ENCODE measurements at places on chromosomes 7 and 10.

DNA sequence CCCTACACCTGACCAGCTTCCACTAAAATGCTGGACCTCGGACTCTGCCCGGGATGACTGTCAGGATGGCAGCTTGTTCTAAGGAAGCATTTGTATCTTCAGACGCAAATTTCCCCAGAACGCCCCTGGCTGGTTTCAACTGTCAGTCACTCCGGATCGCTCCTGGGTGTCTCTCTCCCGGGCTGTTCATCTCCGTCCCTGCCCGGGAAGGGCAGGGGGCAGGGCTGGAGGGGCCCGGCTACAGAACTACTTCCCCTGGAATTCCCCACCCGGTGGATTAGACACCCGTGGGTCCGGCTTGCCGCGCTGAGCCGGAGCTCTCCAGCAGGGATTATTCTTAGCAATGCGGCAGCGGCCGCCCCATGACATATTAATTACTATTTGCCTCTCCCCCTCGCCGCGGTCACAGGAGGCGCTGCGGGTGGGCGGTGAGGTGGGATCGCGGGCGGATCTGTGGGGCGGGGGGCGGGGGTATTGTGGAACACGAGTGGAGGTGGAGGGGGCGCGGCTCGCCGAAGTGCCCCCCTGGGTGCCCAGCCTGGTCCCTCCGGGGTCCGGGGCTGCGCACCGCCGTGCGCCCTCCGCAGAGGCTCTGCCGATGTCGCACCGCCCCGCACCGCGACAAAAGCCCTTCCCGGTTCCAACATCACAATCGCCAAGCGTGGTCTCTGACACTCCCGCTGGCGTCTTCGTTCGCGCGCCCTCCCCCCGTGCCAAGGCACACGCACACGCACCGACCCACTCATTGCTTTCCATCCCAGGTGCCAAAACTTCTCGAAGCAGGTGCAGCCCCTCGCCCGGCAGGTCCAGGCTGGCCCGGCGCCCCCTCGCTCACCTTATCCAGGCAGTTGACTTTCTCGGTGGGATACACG lies 276.1 kb upstream of the NEBL start:
- DNase-seq: peak; percentile 63

DNA sequence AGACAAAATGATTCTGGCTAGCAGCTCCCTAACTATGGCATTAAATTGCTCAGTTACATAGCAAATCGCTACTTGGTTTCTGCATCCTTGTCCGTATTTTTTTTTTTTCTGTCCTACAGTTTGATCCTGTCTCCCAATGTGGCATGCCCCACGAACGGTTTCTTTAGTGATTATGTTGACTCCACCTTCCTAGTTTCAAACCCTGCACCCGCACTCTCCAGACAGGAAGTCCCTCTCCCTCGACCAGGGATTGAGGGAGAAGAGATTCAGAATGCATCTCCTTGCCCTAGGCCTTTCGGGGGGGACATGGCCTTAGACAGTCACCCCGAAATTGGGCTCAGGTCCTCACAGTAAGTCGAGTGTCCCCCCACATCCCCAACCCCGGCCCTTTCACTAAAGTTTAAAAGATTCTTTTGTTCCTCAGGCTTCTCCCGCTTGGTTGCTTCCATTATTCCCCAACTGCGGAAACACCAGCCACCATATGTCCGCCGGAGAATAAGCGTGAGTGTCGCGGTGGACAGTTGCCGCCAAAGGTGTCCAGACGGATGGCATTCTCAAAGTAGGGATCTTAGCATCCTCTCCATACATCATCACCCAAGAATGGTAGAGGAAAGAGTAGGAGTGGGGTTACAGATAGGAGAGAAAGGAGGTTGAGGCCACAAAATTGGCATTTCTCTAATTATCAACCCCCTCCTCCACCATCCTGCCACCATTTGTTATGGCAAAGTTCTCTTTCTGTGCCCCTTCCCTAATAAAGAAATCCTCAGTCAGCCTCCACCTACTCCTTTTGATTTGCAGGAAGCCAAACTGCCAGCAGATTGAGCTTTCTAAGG lies 7.3 kb downstream of the EVX1 start:
- DNase-seq: no peak

DNA sequence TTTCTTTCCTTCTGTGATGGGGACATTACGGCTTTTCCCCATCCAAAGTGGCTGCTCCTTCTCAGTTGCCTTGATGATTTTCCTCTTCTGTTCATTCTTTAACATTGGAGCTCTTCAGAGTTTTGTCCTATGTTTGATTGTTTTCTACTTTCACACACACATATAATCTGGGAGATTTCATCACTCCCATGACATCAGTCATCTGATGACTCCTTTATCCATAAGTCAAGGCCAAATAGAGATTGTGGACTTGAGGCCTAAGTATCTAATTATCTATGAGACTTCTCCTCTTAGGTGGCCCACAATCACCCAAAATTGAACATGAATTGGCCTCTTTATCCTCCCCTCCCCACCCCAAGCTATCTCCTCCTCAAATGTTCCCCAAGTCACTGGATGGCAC lies 5.3 kb upstream of the COL1A2 start:
- no peak for DNase-seq

- no peak for DNase-seq
Observed at GRCh38 chr7:3089493-3089892, 45.8 kb upstream of the CARD11 start.

DNA sequence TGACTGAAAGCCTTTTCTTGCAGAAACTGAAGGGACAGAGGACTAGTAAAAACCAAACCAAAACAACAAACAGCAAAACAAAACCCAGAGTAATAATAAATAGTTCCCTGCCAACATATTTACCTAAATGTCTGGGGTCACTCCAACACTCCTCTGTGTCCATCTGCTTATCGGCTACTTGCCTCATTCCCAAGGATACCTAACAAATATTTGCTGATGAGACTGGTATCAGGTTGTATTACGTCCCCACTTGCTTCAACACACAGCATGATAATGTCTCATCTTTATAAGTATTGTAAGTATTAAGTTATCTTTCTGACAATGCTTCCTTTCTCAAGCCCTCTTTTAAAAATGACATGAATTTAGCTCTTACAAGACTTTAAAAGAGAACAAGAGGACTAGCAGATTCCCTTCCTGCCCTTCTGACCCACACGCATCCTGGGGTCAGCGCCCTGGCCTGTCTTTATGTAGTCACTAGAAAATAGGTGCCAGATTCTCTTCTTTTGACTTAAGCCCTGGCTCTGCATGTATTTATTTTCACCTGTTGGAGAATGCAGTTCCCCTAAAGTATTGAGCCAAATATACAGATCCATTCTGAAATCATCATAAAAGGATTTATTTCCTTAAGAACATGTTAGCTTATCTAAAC lies 110.2 kb downstream of the SEM1 start:
- DNase-seq: no peak

GRCh38 chr7:25964483-25964991 lies 187.5 kb upstream of the NFE2L3 start:
- no peak for DNase-seq

DNA sequence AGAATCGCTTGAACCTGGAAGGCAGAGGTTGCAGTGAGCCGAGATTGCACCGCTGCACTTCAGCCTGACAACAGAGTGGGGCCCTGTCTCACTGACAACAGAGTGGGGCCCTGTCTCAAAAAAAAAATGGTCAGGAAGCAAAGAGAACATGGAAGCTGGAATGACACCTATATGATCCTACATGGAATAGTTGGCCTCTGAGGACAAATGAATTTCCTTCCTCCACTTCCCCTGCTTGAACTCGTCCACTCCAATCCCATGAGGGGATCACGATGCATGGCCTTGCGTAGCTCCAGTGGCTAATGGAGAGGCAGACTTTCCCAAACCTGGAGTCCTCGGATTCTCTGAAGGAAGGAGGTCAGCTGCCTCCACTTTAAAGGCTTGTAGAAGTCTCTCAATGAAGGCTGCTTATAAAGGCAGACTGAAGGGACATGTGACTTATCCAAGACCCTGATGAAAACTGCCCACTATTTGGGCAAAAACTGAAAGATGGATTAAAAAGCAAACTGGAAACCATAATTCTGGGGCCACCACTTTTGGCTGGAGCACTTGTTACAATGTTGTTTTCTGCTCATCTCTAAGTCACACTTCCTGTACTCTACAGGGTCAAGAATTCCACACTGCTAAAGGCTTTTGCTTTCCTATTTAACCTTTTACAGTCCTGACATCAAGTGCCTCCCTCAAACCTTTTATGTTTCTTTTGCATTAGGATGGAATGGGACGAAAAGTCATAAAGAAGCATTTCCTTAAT lies 214.6 kb downstream of the PRPF18 start:
- no peak for DNase-seq

- DNase-seq: no peak
Observed at GRCh38 chr10:16314259-16314658, 122.6 kb upstream of the PTER start.

- DNase-seq: no peak
Observed at GRCh38 chr10:71343392-71343773, 24.3 kb downstream of the SLC29A3 start.

DNA sequence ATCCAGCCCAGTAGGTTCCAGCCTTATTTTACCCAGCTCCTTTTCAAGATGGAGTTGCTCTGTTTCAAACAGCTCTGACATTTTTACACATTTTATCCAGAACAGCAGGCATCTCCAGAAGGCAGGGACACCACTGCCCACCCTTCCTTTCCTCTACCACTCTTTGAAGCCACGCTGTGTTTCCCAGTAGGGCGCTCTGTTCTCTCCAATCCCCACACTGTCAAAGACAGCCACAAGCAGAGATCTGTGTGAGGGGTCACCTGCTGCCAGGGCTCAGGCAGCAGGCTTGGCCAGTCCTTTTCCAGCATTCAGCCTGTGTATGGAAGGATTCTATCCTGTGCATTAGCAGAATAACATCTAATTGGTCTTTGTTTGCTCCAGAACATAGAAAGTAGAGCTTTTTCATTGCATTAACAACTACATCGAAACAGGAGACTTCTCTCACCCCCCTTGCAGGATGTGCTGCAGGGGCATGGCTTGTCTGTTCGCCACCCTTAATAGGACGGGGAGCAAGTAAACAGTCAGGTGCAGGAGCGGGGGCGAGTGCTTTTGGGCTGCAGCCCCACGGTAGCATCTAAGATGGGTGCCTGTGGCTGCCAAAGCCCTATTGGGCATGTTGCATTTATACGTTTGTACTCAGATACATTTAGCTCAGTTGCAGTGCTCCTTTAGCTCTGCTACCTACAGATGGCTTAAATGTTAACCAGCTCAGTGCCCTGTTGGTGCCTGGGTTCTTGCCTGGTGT lies 326.1 kb downstream of the GALNT17 start:
- no peak for DNase-seq

DNA sequence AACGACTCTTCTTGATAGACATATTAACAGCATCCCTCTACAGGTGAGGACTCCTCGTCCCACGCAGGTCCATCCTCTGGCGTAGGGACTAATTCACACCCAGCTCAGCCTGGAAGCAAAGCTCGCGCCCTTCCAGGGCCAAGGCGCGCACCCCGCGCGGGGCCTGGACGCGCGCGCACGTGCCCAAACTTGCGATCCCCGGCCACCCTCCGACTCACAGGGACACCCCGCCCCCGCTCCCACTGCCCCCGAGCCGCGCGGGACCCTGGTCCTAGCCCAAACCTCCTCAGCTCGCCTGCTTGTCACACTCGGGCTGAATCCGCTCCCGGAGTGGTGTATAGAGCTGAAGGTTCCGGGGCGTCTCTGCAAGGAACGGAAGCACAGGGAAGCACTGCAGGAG lies 76.9 kb downstream of the ZNF248 start:
- no peak for DNase-seq

DNA sequence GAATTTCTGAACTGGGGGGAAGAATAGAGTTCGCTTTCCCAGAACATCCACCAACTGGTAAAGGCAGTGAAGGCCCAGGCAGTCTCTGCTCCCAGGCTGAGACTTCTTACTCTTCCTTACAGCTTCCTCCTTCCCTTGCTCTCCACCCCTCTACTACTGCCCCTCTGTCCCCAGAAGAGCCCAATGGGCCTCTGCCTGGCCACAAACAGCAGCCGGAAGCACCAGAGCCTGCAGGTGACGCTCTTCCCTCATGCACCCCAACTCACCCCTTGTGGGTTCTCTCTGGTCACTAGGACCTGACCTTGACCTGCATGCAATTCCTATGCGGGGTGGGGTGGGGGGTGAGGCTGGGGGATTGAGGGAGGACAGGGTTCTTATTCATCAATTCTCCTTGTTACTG lies 16.5 kb downstream of the FAM131B start:
- DNase-seq: no peak

GRCh38 chr10:96714031-96714590 lies 6.2 kb downstream of the PIK3AP1 start:
- DNase-seq: no peak

GRCh38 chr10:76129213-76129612 lies 697.8 kb downstream of the LRMDA start:
- no peak for DNase-seq

DNA sequence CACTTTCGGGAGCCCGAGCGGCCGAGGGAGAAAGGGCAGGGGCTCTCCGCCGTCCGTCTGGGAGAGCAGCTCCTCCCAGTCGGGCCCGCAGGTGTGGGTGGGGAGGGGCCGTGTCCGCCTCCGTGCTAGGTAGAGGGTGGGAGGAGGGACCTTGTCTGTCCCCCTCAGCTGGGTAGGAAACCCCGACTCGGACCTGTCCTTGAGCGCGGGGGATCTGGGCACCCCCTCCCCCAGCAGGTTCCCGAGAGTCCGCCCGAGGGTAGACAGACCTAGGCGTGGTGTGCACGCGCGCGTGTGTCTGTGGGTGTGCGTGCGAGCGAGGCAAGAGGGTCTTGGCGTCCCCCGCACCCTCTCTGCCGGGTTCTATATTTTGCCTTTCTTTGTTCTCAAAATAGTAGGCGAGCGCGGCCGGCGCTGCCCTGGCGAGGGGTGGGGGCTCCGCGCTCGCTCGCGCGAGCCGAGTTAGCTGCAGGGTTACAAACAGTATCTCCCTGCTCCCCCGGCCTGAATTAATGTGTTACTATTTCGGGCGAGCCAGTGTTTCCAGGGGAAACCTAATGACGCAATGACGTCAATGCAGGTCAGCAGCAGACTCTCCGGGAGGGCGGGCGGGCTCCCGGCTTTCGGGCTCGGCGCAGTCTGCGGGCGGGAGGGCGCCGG lies 73.9 kb upstream of the LEP start:
- DNase-seq: peak; percentile 54

GRCh38 chr10:19169684-19170083 lies 121.1 kb downstream of the MALRD1 start:
- no peak for DNase-seq

GRCh38 chr10:6601246-6601805 lies 21.2 kb upstream of the PRKCQ start:
- no peak for DNase-seq

DNA sequence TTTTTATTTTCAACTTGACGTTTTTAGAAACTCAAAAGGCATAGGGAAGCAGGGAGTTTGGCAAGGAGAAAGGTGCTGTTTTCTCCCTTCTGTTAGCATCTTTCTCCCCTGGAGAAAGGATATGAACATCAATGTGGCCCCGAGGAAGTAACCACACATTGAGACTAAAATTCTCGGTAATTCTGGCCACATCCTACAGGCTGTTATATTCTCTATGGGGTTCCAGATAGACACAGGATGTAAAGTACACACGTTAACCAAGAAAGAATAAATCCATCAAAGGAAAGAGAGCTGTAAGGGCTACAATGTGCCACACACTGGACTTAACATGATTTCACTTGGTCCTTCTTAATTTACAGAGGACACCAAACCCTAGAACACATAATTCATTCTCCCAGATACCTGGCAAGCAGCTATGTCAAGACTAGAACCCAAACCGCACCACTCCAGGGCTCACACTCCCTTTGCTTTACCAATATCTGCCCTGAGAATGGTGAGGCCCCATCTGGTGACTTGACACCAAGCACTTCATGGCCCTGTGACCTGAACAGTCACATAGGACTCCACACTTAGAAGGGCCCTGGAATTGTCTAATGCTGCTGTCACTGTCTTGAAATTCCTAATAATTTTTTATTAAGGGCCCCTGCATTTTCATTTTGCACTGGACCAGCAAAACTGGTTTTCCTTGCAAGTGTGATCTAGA lies 73.9 kb downstream of the PRLHR start:
- no peak for DNase-seq

GRCh38 chr7:149156898-149157297 lies 9.6 kb downstream of the ZNF398 start:
- DNase-seq: no peak
